ENCODE measurements at places on chromosomes 7 and 10.

DNA sequence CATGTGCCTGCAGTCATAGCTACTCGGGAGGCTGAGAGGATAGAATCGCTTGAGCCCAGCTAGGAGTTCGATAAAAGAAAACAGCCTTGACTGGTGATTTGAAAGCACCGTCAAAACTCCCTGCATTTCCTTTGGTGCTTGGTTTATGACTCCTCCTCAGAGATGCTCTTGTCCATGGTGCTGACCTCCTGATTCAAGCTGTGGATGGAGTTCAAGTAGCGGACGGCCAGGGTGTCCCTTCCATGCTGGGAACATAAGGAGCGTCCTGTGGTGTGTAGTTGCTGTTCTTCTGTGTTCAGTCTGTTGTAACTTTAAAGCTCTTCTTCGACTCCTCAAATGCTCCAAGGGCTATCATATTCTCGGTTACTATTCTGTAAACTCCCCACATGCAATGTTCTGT is 382.5 kb upstream of the KIAA1217 start:
- DNase-seq = peak; percentile 29

DNA sequence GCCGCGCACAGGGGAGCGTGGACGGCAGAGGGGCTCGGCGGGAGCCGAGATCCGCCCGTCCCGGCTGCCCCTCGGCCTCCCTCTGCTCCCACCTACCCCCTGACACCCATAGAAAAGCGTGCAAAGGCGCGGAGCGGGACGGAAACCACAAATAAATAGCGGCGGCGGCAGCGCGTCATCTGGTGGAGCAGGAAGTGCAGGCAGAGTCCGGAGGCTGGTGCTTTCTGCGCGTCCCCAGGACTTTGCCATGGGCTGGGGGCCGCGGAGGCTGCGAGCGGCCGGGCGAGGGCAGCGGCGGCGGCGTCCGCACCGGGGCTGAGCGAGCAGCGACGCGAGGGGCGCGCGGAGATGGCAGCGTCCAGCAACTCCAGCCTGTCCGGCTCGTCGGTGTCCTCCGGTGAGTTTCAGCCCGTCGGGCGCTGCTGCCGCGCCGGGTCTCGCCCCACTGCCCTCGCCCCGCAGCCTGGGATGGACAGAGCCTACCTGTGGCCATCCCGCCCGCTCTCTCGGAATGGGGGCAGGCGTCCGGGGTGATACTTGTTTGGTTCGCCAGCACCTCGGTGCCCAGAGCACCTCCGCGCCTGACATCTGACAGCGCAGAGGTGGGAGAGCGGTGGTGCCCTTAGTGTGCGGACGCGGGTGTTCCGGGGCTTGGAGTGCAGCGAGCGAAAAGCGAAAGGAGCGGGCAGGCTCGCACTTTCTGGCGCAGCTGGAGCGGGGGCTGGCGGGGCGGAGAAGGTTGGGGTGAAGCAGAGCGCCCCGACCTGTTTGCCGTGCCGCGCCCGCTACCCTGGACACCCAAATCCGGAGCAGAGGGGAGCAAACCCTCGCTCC is at the start of gene CHN2:
TSS of gene CHN2 (plus strand) at position 182 of the 834 bp plus-strand sequence.
- DNase-seq = peak; percentile 79

- no peak for DNase-seq
Measured at GRCh38 chr10:96513305-96513697, 425 bp downstream of the TLL2 start.

GRCh38 chr7:22210355-22210754 is 146.6 kb downstream of the RAPGEF5 start:
- no peak for DNase-seq

- DNase-seq = no peak
Measured at GRCh38 chr7:136891850-136892249, 23.4 kb downstream of the CHRM2 start.

DNA sequence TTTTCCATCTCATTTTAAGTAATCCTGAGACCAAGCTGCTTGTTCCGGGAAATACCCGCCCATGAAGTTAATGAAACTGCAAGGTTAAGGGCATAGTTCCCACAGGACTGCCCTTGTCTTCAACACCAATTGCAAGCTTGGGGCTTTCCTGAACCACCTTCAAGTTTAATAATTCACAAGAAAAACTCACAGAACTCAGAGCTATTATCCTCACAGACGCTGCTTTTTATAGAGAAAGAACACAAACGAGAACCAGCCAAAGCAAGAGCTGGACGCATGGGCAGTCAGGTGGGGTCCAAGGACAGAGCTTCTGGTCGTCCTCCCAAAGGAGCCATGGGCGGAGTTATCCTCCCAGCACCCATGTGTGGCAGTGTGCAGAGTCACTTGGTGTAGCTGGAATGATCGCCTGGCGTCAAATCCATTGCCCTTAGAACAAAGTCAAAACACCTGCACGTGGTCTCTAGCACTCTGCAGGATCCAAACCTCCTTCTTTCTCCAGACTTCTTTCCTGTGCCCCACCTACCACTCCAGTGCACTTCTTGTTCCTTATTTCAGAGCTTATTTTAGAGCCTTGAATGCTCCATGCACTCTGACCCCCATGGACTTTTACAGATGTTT is 56.7 kb downstream of the SNX10 start:
- DNase-seq = peak; percentile 85

- DNase-seq = no peak
Measured at GRCh38 chr7:36090976-36091873, 61.8 kb upstream of the EEPD1 start.

DNA sequence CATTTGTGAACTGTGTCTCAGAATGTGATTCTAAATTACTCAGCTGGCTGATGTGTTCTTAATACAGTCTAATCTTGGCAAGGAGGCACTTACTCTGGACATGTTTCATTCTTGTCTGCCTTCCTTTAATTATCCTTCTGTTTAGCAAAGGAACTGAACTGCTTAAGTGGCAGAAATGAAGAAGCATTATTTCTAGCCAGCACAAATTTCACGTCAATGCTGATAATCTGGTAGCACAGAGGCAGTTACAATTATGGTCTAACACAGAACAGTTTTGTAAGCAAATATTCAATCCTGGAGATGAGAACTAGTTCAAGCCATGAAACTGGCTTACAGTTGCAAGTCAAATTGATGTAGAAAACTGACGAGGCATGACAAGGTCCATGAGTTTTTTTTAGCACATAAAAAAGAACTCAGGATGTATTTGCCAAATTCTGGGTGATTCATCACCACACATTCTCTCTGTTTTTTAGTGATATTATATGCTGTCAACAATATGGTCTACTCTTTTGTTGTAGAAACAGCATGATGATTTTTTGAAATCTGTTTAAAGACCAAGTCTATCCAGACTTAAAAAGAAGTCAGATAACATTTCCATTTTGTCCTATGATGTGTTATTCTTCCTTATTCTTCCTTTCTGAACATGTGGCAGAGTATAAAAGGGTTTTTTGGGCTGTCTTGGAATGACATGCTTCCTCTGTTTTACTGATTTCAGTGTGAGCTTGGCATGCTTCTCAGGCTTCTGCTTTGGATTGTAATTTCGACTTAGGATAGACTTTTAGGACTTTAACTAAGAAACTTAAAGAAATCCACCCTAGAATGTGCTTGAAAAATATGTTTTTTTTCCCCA is 154.8 kb downstream of the DNAJB9 start:
- DNase-seq = no peak

- no peak for DNase-seq
Measured at GRCh38 chr10:33100781-33101391, 142.9 kb upstream of the ITGB1 start.

- DNase-seq = no peak
Measured at GRCh38 chr10:122277526-122278136, 6.5 kb downstream of the BTBD16 start.

DNA sequence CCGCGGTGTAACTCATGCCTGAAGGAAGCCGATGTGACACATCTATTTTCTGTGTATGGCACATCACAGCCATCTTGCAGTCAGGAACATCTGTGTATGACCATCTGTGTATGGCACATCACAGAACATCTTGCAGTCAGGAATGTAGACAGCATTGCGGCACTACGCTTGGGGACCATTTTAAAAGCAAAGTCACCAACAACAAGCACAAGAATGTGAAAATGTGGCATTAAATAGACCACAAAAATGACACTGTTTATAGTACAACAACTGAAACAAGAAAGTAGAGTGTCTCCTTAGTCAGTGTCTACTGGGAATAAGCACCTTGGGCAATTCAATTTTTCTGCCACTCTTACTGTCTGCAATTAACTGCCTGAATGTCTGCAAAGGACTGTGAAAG is 124.4 kb downstream of the HGF start:
- no peak for DNase-seq

GRCh38 chr10:117609095-117609795 is 66.7 kb downstream of the EMX2 start:
- DNase-seq = peak; percentile 65

DNA sequence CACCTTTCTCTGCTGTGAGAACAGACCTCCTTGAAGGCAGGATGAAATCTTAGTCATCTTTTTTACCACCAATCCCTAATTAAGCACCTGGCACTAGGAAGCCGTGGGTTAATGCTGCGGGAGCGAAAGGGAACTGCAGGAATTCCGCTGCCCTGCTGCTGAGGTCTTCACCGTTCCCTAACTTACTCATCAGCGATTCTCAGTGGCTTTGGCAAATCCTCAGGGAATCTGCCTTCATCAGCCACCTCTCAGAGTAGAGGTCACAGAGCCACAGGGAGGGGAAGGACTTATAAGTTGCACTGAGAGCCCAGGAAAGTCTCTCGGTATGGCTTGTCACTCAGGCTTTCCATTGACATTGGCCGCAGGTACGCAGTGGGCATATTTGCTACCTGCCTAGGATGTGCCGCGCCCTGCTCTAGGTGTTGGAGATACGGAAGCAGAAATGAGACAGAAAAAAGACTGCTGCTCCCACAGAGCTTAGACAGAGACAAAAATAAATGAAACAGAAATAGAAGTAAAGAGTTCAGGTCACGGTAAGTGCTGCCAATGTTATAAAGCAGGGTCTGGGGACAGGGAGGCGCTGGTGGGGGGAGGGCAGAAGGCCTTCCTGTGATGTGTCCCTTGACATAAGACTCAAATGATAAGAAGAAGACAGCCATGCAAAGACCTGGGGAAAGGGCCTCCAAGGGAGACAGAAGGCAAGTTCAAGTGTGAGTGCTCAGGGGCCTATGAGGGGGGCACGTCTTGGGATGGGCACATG is 72.6 kb upstream of the OPALIN start:
- DNase-seq = no peak

DNA sequence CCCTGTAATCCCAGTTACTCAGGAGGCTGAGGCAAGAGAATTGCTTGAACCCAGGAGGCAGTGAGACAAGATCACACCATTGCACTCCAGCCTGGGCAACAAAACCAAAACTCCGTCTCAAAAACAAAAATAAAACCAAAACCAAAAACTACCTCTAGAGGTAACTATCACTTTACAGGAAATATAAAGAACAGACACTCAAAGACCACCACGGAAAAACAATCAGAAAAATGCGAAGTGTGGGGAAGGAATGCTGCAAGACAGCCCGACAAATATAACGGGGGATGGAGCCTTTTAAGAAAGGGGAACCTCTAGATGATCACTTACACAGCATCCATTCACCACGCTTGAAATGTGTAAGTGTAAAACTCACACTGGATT is 4.3 kb downstream of the HNRNPF start:
- DNase-seq = no peak

DNA sequence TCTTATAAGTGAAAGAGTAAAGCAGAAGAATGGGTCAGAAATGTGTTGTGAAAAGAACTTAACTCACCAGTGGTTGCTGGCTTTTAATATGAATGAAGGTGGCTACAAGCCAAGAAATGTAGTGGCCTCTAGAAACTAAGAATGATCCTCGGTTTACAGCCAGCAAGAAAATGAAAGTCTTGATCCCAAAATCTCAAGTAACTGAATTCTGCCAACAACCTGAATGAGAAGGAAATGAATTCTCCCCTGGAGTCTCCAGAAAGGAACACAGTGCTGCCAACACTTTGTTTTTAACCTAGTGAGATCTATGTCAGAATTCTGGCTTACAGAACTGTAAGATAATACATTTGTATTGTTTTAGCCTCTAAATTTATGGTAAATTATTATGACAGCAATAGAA is 193.0 kb downstream of the FZD1 start:
- no peak for DNase-seq

DNA sequence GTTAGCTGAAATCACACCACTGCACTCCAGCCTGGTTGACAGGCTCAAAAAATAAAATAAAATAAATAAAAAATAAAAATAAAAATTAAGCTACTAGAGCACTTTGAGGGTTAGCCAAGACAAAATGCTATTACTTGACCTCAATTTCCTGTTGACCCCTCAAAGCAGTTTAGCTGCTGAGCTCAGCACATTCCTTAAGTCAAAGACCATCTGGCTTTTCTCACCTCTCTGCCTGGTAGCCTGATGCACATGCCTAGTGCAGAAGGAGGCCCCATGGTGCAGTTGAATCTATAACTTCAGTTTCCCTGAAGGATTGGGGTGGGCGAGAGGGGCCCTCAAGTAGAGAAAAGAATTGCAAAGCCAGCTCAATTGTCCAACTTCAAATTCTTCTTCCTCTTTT is 211.1 kb upstream of the GALNT17 start:
- DNase-seq = no peak

- DNase-seq = no peak
Measured at GRCh38 chr7:36870625-36871354, 146.5 kb upstream of the AOAH start.

GRCh38 chr10:12768156-12769100 is 233.1 kb downstream of the CCDC3 start:
- no peak for DNase-seq

GRCh38 chr7:118615681-118616080 is 391.2 kb downstream of the ANKRD7 start:
- no peak for DNase-seq

DNA sequence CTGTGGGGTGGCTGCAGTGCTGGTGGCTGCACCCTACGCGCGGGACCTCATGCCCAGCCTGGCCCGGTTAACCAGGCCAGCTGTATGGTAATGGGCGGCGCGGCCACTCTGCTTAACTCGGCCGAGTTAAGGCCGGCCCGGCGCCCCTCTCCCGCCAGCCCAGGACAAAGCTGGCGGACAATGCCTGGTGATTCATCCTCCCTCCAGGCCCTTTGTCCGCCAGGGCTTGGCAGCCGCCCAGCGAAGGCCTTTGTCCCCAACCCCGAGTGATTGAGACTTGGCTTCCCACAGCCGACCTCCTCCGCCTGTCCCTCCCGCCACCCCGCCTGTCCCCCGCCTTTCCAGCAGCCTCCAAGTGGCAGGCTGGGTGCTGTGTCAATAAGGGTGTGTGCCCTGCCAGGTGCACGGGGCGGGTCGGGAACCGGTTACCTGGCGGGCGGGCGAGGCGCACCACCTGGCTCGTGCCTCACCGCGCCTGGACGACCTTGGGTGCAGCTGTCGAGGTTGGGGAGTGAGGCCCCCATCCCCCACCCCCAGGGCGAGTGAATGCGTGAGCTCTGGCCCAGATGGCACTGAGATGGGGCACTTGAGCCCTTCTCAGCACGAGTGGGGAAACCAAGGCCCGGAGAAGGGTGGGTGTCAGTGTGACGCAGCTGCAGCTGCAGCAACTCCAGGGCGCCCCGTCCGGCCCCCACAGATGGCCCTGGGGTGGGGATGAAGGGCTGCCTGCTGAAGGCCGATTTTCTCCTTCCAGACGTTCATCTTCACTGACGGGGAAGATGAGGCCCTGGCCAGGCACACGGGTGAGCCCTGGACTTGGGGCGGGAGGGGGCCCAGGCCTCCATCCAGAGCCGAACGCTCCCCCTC is 4.6 kb downstream of the LFNG start:
- DNase-seq = peak; percentile 97

Measured in body of pancreas (tissue), 4 donors.